ENCODE measurements at places on chromosomes 1 and 21. TPM values are rescaled to one million over a fixed set of nuclear protein-coding genes. Genes with fewer than 3 reads are reported as not detected.

DNA sequence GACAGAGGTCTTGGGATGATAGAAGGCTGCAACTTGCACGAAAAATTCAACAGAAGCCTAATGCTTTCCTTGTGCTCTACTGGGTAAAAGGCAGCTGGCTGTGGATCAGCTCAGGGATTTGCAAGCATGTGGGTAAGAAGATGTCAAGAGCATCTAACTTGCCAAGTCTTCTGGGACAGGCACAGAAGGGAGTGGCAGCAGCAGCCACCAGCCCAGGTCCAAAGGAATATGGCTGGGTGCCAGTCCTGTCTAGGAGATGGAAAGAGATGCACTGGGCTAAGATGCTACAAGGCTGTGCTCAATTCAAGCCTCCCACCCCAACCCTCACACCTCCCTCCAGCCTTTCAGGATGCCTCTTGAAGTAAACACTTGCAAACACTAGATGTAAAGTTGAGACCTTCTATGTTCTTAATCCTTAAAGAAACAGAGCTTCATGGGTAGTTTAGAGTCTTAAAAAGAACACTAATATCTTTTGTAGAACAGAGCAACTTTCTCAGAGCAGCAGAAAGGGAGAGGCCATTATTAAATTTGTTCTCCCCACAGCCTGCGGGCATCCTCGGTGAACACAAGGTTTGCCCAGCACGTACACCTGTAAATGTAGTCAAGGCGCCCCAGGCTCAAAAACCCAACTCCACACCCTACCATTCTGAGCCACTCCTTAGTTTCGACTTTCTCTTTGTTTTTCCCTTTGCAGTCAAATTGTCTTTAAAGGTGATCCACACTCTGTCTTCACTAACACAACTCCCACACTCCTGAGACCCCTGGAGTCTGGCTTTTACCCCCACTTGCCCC is 64.6 kb upstream of the BCAR3 start:
- DNase-seq: no peak

Gene FCRL5
- total RNA-seq: 0.11 TPM

Gene ANKRD45
- total RNA-seq: not detected

DNA sequence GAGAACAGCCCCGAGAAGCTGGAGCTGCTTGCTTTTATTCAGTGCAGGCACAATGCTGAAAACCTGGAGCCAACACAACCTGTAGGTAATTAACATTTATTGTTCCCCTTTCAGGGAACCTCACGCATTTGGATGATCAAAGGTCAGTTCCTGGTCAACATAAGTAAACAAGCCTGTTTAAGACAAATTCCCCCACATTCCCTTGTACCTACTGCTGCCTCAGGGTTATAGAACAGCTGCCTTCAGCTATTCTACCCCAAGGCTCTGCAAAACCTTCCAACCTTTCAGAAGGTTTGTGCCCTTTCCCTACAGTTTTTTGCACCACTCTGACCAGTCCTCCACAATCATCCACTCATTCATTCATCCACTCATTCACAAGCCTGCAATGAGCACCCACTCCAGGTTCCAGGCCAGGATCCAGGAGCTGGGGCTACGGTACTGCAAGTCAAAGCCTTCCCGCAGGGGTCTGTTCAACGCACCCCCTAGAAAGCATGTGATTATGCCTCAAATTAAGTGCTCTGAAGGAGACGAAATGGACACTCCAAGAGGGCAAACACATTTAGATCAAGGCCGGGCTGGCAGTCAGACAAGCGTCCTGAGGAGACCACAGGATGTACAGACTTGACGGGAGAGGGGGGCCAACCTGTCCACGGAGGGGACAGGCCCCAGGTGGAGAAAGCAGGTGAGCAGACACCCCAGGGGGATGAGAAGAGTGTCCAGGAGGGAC is 683.9 kb downstream of the MATN1 start:
- peak; percentile 9 for DNase-seq

Gene MPZ
- 3.4 TPM for total RNA-seq

- DNase-seq: no peak
Measured at GRCh38 chr1:161172776-161173376, 4.4 kb downstream of the B4GALT3 start.

- no peak for DNase-seq
Measured at GRCh38 chr1:185608177-185608576, 126.0 kb upstream of the HMCN1 start.

All from activated CD8-positive, alpha-beta T cell treated with anti-CD3 and anti-CD28 coated beads, Interleukin-2, amount 10 ng/mL, durations not matched to agents 7 days and 5 days (primary cell).